ENCODE measurements at places on chromosomes 11 and 22.
A peak's percentile ranks its signal among the peaks of the same experiment; 100 is the strongest.

DNA sequence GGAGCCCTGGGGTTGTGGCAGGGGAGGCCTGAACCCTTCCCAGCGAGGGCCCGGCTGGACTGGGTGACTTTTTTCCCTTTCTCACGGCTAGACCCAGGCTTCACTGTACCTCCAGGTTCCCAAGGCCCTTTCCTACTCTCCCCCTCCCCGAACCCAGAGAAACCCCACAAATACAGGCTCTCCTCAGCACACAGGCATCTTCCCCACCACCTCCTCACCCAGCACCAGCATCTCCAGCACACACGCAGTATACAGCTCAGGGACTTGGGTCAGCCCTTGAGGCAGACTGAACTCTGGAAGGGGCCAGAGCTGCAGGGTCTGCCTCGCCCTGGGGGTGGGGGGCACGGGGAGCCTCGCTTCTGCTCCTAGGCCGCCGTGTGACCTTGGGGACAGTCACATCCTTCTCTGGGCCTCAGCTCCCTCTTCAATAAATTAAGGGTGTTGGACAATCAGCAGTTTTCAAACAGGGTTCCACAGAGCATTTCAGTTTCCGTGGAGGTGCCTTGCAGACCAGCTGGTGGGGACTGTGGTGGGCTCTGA, 4.5 kb downstream of the TMPRSS13 start:
- no peak for DNase-seq

- no peak for DNase-seq
Observed at GRCh38 chr11:11532574-11532973, 89.2 kb downstream of the GALNT18 start.

- DNase-seq = no peak
Observed at GRCh38 chr22:45460288-45461109, 42.2 kb upstream of the FBLN1 start.

GRCh38 chr11:75351791-75352587, 528 bp upstream of the ARRB1 start:
- peak; percentile 63 for DNase-seq

- peak; percentile 54 for DNase-seq
Observed at GRCh38 chr11:35525501-35526175, at the start of gene PAMR1. Gene PAMR1 (minus strand): TSS chr11:35525616. CDS start chr11:35525585, 31 bp downstream.

GRCh38 chr22:39904862-39905261, 4.0 kb downstream of the GRAP2 start:
- no peak for DNase-seq

- DNase-seq = no peak
Observed at GRCh38 chr11:8068605-8069221, 12.3 kb upstream of the TUB start.

- DNase-seq = no peak
Observed at GRCh38 chr11:62911137-62912130, 9.7 kb downstream of the CHRM1 start.

GRCh38 chr11:61791737-61792309, 576 bp downstream of the TMEM258 start:
- no peak for DNase-seq

GRCh38 chr22:19213442-19214077, 35.0 kb upstream of the SLC25A1 start:
- DNase-seq = no peak

GRCh38 chr11:73235236-73235786, 17.2 kb downstream of the P2RY2 start:
- DNase-seq = no peak

- no peak for DNase-seq
Observed at GRCh38 chr22:23357053-23357452, 176.7 kb downstream of the BCR start.

- no peak for DNase-seq
Observed at GRCh38 chr11:112159098-112160065, 4.5 kb downstream of the IL18 start.

DNA sequence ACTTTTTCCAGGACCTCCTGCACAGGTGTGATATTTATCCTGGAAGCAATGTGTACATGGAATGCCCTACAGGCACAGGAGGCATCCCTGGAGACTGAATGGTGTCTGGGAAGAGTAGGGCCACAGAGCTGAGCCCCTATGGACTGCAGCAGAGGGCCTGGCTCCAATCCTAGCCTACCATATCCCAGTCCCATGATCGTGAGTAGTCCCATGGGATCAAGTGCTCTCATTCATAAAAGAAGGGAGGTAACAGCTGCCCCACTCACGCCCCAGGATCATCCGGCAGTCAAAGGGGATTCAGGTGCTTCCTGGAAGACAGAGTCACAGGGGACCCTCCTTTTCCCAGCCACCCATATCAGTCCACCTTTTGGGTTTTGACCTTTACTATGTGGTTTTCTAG, 24.0 kb downstream of the ANKK1 start:
- DNase-seq = no peak

GRCh38 chr11:123479048-123479837, 49.2 kb downstream of the GRAMD1B start:
- no peak for DNase-seq

DNA sequence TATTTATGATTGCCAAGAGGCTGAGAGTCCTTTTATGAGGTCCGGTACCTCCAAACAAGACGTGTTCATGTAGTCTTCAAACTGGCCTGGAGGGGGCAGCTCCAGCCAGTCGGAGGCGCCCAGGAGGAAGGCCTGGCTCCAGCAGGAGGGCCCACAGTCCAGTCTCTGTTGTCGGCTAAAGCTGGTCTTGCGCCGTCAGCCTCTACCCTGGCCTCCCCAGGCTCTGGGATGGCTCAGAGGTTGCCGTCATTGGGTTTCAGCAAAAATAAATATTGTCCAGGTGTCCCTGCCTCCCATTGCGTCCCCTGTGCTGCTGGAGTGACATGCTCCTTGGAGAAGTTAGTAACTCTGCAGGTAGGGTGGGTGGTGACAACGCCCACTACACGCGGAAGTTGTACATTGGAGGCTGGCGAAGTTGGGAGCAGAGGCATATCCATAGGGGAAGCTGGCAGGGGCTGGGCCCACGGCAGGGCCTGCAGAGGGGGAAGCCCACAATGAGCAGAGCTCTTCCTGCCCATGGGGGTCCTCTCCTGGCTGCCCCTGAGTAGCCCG, 1.0 kb upstream of the SLC25A1 start:
- DNase-seq = peak; percentile 78
